ENCODE measurements at places on chromosomes 2 and 18.
A peak's percentile ranks its signal among the peaks of the same experiment; 100 is the strongest.

DNA sequence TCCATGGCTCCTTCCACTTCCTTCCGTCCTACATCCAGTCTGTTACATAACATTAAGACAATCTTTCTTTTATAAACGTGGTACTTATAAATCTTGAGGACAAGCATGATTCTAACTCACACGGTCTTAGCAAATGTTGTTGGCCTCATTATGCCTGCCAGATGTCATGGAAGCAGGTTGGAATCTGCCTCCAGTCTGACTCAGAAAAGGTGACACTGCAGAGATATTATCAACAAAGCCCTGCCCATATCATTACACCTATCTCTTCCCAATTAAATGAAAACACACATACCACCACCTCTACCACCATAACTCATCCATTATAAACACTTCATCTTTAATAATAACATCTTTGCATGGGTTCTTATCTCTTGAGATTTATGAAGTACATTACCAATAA is 334.7 kb upstream of the CHAC2 start:
- no peak for DNase-seq

- DNase-seq: peak; percentile 56
These were observed 101.0 kb upstream of the ZNF236 start for GRCh38 chr18:76721207-76721996.

DNA sequence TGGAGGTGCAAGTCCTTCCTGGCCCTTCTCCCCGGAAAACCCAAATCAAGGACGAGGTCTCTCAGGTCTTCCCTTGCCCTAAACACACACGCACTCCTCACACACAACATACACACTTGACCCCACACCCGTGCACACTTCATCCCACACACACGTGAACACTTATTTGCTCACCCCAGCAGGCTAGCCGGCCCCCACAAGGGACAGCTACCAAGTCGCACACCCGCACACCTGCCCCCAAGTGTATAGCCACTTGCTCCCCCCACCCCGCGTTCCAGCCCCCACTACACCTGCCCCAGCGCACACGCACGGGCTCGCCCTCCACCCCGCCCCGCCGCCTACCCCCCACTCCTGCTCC is 359 bp downstream of the TGFBRAP1 start:
- peak; percentile 16 for DNase-seq

- DNase-seq: no peak
These were observed 142.7 kb downstream of the CDH20 start for GRCh38 chr18:61475931-61476330.

- DNase-seq: no peak
These were observed 3.5 kb upstream of the FHOD3 start for GRCh38 chr18:36294031-36294430.

- no peak for DNase-seq
These were observed 24.0 kb upstream of the ATP5MC3 start for GRCh38 chr2:175205523-175205922.

DNA sequence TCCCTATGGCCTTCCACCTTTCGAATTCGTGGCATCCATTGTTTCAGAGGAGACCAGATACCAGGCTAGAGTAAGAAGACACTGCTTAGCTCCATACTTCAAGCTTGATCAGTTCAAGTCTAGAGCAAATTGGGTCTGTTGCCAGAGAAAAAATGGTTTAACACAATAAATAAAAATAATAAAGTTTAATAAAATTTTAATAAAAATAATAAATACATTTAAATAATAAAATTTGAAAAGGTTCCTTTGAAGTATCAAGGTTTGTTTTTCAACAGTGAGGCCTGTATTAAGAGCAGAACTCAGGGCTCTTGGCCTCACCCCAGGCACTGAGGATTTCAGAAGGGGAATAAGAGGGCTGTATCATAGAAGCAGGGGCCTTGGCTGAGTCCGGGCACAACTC is 105.6 kb upstream of the REV1 start:
- no peak for DNase-seq

DNA sequence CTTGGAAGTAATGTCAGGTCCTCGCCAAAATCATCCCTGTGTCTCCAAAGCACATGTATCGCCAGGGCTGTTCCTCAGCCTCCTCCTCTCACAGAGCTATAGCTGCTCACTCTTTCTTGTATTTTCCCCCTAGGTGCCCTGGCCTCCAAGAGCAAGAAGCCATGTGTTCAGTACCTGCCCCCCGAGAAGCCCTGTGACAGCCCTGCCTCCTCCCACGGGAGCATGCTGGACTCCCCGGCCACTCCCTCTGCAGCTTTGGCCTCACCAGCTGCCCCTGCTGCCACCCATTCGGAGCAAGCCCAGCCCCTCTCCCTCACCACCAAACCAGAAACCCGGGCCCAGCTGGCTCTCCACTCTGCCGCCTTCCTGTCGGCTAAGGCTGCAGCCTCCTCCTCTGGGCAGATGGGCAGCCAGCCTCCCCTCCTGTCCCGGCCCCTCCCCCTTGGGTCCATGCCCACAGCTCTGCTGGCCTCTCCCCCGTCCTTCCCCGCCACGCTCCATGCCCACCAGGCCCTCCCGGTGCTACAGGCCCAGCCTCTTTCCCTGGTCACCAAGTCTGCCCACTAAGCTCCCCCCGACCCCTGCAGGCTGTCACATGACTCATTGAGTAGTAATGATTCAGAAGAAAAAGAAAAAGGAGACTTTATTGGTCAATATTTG is 18.8 kb downstream of the TGOLN2 start:
- no peak for DNase-seq

DNA sequence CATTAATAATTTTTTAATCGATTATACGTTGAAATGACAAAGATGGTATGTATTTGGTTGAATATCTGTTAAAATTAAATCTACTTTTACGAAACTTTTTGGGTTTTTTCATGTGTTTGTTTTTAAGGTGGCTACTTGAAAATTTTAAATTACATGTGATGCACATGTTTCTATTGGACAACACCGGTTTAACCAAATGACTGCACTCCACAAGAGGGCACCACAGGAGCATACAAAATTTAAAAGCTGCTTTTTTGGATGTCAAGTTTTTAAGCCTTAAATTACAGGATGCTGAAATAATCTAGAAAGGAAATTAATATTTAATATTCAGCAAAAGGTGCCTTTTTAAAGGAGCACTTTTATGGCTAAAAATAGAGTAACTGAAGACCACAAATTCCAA is 98.7 kb downstream of the ACVR1 start:
- DNase-seq: peak; percentile 19

- DNase-seq: no peak
These were observed 40.8 kb downstream of the ANKRD44 start for GRCh38 chr2:197269815-197270214.

- no peak for DNase-seq
These were observed 462 bp downstream of the CHCHD5 start for GRCh38 chr2:112584891-112585250.

- no peak for DNase-seq
These were observed 52.6 kb downstream of the VRK2 start for GRCh38 chr2:58099096-58099769.

GRCh38 chr2:29894822-29895614 is 26.4 kb downstream of the ALK start:
- no peak for DNase-seq

DNA sequence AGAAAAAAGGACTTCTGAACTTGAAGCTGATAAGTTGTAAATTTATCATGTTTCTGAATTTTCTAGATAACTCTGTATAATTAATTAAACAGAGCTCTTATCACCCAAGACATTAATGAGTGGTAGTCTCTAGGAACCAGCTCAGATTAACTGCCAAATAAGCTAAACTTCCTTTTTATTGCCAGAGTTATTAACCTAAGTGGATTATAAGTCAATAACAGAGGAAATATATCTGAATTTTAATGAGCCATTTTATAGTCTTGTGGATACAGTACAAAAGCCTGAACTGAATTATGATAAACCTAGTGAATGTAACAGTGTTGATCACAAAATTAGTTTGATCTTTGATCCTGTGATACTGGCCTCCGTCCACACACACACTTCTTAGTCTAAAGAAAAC is 111.5 kb downstream of the COMMD1 start:
- DNase-seq: no peak

GRCh38 chr2:11129598-11130449 is 25.4 kb upstream of the SLC66A3 start:
- peak; percentile 76 for DNase-seq

GRCh38 chr2:96579422-96579821 is 42.9 kb downstream of the ARID5A start:
- no peak for DNase-seq

- no peak for DNase-seq
These were observed 36.7 kb upstream of the ARL4C start for GRCh38 chr2:234533626-234534025.
